ENCODE measurements at places on chromosomes 6 and 20. TPM values are rescaled to one million over a fixed set of nuclear protein-coding genes. Genes with fewer than 3 reads are reported as not detected.
A peak's percentile ranks its signal among the peaks of the same experiment; 100 is the strongest.

GRCh38 chr20:22800129-22800528 lies 215.8 kb upstream of the FOXA2 start:
- no peak for DNase-seq

- DNase-seq, result no peak
These were observed 52.2 kb upstream of the TASP1 start for GRCh38 chr20:13690943-13691342.

- no peak for DNase-seq
These were observed 82.5 kb downstream of the DTNBP1 start for GRCh38 chr6:15580326-15580725.

DNA sequence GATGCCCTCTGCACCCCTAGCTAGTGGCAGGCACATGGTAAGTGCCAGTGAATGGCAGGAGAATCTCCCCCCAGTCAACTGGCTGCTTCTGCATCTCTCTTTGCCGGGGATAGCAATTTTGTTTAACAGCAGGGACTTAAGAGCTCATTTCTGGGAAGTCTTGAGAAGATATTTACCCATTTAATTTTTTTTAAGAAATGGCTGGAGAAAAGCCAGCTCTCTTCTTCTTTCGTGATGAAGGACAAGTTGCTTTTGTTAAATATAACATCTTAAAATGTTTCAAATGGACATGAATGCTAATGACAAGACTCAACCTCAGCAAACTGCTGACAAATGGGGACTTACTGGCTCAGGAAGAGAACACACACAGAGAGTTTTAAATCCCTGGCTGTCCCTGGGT lies 55.0 kb upstream of the IYD start:
- DNase-seq, result no peak

DNA sequence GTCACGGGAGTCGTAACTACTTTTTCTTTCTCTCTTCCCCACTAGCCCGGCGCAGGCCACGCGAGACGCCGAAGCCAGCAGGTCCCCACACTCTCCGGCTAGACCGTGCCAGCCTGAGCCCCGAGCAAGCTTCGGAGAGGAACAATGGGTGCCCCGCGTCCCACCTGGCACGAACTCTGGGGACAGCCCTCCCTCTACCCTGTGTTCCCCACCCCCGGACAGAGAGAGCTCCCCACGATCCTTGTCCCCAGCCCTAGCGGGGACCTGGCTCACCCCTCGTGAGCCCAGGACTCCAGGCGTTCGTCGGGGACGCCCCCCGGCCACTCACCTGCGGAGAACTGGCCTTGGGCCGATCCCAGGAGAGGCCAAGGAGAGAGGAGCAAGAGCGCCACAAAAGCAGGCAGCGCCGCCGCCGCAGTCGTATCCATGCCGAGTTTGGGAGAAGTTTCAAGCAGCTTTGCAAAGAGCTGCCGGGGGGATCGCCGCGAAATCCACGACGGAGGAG lies 416 bp downstream of the PTPRK start:
- DNase-seq, result no peak

DNA sequence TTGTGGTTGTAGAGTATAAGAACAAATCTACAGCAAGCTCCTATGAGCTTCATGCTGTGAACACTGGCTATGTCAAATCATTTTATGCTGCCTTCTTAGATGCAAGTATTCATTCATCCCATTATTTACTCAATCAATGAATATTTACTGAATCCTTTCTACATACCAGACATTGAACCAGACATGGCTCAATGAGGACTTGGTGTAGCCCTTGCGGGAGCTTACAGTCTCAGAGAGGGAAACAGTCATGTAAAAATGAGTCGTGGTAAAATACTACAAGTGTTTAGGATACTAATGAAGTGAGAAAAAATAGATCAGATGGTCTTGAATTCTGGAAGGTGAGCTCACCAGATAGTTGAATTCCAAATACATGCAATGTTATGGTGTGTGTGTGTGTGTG lies 44.8 kb upstream of the ENPP1 start:
- no peak for DNase-seq

GRCh38 chr6:148757944-148758480 lies 11.2 kb downstream of the UST start:
- no peak for DNase-seq

GRCh38 chr6:48290595-48290994 lies 179.6 kb upstream of the PTCHD4 start:
- DNase-seq, result no peak

DNA sequence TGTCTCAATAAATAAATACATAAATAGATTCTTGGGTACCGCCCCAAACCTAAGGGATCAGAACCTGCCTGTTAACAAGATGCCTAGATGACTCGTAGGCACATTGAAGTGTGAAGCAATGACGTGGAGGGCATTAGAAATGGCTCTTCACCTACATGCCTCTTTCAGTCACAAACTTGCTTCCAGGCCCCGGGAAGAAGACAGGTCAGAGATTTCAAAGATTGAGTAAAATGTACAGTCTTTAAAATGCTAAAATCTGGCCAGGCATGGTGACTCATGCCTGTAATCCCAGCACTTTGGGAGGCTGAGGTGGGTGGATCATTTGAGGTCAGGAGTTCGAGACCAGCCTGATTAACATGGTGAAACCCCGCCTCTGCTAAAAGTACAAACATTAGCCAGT lies 480.8 kb upstream of the JARID2 start:
- DNase-seq, result peak; percentile 22

GRCh38 chr6:83429857-83430610 lies 817 bp downstream of the ME1 start:
- DNase-seq, result peak; percentile 52

DNA sequence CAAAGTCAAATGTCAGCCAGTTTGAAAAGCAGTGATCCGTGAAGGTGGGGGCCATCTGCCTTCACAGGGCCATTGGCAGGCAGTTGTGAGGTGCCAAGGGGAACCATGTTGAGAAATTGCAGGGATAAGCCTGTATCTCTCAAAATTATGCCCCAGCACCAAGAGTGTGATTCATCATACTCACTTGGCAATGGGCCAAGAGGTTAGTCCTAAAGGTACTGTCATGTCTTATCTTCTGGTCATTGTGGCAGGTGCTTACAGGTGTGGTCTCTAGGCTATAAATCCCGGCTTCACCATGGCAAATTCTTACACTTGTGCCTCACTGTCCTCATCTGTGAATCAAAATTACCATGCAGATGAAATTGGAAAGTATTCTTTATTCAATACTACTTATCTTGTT lies 150.7 kb upstream of the LAMP5 start:
- DNase-seq, result no peak

ANKRD66 gene
- not detected for total RNA-seq

C20orf141 gene
- not detected for total RNA-seq

CSNK2A1 gene
- total RNA-seq, result 195 TPM

MRPS18A gene
- total RNA-seq, result 93.4 TPM

DEFB132 gene
- not detected for total RNA-seq

HAO1 gene
- not detected for total RNA-seq

SYTL3 gene
- 1.7 TPM for total RNA-seq

RNF182 gene
- 10.6 TPM for total RNA-seq

GUCA1A gene
- total RNA-seq, result not detected

CSNK2B gene
- total RNA-seq, result 282 TPM

All from A172 (cell line).